Right lung (tissue), 10 donors: ENCODE measurements at places on chromosomes 5 and 9. TPM values are rescaled to one million over a fixed set of nuclear protein-coding genes. Genes with fewer than 3 reads are reported as not detected.
A peak's percentile ranks its signal among the peaks of the same experiment; 100 is the strongest.

- no peak for DNase-seq
These were observed 116.6 kb upstream of the ADAMTSL1 start for GRCh38 chr9:18357321-18357720.

GRCh38 chr5:33491941-33492340 is 51.2 kb downstream of the TARS1 start:
- no peak for DNase-seq

DNA sequence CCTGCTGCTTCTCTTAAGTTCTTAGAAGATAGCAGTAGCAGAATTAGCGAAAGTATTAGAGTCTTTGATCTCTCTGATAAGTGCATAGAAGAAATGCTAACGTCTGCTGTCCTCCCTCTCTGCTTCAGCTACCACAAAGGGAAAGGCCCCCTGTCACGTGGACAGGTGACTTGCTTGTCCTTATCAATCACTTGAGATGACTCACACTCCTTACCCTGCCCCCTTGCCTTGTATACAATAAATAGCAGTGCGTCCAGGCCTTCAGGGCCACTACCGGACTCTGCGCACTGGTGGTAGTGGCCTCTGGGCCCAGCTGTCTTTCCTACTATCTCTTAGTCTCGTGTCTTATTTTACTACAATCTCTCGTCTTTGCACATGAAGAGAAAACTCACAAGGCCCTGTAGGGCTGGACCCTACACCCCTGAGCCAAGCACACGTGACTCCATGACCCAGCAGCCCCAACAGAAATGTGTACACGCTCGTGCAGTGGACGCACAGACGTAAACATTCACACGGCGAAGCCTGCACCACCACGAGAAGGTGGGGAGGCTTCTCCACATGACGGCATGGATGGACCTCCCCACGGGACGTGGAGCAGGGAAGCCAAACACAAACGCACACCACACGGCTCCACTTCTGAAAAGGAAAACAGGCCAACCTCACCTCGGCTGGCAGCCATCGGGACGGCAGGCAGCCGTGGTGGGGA is 38.3 kb downstream of the PNPLA7 start:
- no peak for DNase-seq

DNA sequence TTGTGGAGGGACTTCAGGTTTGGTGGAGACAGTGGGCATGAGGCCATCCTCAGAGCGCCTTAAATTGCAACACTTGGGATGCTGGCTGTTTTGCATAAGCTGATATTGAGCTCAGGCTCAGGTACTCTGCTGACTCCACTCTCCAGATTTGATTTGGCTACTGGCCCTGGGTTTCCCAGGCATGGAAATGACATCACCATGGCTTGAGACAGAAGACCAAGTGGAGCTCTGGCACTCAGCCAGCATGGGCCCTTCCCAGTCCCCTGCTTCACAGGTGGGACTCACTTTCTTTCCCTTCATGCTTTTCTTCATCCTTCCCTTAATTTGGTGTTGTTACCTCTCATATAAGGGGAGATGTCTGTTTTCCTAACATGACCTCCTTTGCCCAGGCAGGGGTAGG is 72.0 kb upstream of the IL12B start:
- no peak for DNase-seq

GRCh38 chr9:106529616-106530015 is 333.4 kb upstream of the ZNF462 start:
- no peak for DNase-seq

DNA sequence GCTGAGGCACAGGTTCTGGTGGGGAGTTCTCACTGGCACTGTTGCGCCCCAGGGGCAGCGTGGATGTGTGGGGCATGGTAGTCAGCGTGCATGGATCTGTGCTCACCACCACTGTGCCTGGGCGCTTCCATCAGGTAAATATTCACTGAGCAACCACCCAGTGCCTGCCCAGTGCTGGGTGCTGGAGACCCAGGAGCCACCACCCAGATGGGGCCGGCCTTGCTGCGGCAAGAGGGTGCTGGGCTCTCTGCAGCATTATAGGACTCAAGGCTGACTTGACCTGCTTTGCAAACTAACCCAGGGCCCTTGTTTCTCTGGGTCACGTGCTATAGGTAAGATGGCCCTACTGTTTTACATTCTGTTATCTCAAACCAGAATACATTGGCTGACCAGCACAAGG is 60.5 kb downstream of the DAP start:
- no peak for DNase-seq

- no peak for DNase-seq
These were observed 220.9 kb upstream of the TRPC7 start for GRCh38 chr5:136586196-136586595.

DNA sequence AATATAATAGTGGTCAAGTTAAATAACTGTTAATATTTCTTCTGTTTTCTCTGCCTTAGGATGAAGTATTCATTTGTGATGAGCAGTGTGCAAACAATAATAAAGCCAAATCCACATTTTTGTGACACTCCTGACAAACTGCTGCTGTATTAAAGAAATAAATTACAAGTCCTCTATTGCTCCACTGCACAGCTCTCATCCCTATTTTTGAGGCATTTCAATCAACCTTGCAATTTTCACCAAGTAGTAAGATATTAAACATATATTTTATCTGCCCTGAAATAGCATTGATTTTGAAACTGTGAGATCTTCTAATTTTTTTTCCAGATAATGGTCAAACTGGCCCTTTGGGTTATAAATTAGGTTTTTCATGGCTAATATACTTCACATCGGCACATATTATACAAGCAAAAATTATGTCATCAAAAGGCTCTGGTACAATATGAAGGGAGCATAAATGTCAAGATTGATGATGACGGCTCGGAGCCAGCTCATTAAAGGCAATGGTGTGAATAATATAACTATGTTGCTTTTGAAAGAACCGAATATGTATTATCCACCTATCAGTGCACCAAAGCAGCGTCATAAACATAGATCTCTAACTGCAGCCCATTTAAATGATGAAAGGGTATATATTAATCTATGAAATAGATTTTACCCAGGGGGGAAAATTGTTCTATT is 764.9 kb downstream of the DNAH5 start:
- no peak for DNase-seq

DNA sequence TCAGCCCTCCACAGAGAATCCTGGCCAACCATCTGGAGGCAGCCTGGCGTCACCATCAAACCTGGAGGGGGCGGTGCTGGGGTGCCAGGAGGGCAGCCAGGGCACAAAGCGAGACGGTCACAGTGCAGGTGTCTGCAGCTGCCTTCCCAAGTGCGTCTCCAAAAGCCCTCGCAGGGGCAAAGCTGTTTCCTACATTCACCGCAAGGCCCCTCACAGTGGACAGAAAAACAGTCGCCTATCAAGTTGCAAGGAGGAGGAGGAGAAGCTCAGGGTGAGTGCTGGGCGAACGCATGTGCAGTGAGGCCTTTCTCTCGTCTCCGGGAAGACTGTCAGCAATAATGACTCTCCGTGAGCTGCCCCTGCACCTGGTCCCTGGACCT is 18.0 kb upstream of the LHX3 start:
- no peak for DNase-seq

- no peak for DNase-seq
These were observed 192.2 kb upstream of the CDKN2B start for GRCh38 chr9:22201256-22201655.

DNA sequence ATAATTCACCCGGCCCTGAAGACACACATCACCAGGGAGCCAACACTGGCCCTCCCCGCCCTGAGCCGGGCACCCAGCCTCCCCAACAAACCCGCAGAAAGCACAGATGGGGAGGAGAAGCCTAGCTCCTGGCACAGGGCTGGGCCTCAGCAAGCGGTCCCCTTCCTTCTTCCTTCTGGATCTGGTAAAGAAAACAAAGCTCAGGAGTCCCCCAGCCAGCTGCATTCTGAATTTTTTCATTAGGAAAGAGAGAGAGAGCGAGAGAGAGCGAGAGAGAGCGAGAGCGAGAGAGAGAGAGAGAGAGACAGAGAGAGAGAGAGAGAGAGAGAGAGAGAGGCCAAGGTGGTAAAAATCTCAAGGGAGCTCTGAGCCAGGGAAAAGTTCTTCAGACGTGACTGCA is 195.7 kb downstream of the CRB2 start:
- no peak for DNase-seq

DNA sequence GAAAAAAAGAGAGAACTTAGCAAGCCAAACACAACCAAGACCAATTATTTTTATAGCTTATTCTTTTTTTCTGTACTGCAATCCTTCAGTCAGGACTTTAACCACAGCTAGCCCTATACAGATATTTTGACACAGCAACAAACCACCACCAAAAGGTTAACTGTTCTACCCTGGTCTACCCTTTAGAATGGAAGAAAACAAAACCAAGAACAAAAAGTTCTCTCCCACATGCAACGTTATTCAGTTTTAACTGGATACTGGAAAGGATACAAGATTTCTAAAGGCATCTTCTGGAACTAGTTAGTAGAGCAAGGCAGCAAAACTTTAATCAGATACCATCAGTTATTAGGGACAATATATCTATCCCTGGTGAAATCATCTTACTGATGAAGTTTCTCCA is 32.6 kb downstream of the ECPAS start:
- no peak for DNase-seq

DNA sequence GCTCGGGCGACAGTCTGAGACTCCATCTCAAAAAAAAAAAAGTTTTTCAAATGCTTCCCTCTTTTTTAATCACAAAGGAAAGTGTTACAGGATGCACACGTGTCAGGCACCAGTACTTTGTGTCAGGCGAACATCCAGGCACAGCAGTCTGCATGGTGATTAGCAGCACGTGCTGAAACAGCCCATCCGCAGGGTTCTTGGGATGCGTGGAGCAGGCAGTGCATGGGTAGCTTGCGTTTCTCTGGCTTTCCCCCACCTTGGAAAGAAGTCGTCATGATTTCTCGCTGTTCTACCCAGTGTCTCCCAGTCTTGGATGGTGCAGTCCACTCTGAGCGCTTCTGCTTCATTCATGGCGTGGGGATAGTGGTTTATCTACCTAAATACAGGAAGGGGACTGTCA is 35.4 kb downstream of the GPR107 start:
- DNase-seq = no peak

DNA sequence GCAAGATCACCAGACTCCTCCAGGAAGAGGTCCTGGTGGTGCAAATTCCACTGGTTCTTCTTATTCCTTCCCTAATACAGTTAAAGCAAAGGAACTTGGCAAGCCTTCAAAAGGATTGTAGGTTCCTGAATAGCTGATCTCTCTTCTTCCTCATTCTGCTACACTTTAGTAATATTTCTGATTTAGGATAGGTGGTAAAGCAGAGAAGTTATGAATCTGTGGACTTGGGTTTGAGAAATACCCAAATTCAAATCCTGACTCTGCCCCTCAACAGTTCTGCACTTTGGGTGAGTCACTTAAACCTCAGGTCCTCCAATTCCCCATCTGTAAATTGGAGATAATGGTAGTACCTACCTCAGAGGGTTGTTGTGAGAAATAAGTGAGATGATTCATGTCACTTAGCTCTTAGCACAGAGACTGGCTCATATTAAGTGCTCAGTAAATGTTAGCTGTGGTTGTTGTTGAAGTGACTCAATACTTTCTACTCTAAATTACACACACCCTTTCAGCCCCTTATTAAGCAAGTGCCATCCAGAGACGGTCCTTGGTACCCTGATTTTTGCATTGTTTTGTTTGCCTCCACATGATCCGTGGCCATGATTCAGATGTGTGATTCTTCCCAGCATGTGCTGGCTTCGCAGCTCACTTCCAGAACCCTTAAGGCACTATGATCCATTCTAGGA is 5.2 kb downstream of the SH3RF2 start:
- no peak for DNase-seq

GRCh38 chr9:70049236-70049635 is 5.6 kb downstream of the MAMDC2 start:
- no peak for DNase-seq

DNA sequence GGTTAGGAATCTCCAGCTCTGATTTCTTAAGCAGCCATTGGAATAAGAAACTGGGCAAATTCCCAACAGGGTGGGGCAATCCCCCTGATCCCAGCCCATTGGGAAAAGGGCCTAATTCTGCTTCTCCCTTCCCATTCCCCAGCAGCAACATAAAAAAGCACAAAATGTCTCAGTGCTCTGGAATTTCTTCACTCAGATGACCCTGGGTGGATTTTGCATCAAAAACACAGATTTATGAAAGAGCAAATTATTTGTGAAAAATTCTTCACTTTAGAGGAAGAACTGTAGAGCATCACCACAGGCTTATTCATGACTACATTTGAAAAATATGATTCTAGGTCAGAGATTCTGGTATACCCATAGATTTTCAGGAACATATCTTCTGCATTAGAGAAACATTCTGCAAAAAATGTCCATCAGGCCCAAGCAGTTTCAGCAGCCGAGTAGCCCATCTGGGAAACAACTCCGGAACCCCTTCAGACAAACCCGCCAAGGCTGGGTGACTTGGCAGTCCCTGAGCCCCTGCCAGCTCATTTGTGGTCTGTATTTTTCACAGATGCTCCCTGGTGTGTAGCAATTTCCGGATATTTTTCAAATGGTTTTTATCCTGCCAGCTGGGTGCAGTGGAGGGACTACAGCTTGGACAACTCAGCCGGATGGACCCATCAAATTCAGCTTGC is 102.1 kb upstream of the RANBP3L start:
- peak; percentile 21 for DNase-seq

- no peak for DNase-seq
These were observed 592 bp downstream of the UBAP2 start for GRCh38 chr9:34047864-34048726.

DNA sequence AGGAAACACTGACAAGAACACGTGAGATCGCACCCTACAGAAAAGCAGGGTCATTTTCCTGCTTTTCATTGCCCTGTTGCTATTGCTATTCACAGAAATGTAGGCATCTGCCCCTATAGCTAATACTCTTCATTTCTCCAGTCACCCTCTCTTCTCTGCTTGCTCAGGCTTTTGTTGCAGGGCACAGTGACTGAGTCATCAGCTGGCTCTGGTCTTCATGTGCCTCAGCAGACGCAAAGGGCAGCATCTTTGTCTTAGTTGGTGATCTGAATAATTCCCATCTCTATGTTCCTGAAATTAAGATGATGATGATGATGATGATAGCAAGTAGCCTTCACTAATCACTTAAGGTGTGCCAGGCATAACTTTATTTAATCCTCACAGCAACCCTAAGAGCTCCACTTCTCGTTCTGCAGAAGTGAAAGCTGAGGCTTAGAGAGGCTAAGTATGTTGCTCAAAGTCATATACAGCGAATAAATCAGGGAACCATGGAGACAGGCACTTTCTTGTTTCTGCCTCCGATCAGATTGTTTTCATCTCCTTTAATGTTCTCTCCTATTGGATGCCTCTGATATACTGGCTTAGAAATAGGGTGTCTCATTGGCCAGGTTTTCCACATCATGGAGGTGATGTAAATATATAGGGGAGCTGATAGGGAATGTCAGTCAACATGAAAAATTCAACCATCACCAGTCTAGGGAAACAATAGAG is 133.0 kb upstream of the STK32A start:
- DNase-seq = no peak

DNA sequence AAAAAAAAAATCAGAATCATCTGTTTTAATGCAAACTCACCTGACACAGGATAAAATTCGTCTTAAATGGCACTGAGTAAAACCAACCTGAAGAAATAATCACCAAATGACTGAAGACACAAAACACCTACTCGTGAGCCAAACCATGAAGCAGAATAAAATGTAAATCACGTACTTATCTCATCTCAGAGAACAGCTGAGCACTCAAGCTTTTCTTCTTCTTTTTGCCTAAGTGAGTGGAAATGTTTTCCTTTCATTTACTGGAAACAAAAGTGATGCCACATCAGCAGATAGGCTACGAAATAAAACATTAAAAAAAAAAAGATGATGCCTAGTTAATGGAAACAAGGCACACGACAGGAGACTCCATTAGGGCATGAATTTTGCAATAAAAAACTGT is 36.4 kb downstream of the ATPSCKMT start:
- DNase-seq = no peak

Gene FOXD4L5
- polyA plus RNA-seq = 0.54 TPM

Gene SLC45A2
- polyA plus RNA-seq = 0.13 TPM

Gene IL9
- polyA plus RNA-seq = not detected

Gene RLN2
- 2.3 TPM for polyA plus RNA-seq

Gene EHMT1
- 73.8 TPM for polyA plus RNA-seq

Gene ECM2
- 35.4 TPM for polyA plus RNA-seq

Gene PITX1
- polyA plus RNA-seq = 1.8 TPM
